ENCODE measurements at places on chromosomes 11 and 22.
A peak's percentile ranks its signal among the peaks of the same experiment; 100 is the strongest.

DNA sequence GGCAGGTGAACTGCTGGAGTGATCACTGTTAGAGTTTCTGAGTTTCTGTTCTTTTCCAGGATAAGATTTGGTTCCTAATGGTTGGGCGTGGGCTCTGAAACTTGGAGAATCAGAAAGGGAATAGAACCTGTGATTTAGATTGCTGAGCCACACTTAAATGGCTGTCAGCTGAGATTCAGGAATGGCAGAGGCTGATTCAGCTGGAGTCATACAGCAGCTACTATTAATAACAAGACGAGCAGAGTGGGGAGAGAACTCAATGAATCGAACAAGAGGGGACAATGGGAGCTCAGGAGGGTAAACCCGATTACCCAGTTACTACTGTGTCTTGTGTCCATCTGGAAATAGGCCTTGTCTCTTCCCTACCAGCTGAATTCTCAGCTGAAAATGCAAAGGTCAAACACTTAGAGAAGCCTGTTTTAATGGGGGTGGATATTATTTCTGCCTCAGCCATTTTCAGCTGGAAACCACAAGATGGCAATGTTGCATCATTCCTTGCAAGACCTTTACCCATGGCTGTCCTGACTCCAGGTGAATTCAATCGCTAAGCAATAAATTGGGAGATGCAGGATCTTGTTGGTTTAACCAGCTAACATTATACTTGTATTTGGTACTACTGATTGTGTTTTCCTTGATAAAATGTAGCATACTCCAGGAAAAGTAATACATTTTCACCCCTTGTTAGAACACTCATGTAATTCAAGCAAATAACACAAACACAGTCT lies 104.5 kb upstream of the RAG2 start:
- DNase-seq: peak; percentile 66

GRCh38 chr22:43862074-43862881 lies at the start of gene SULT4A1:
TSS of gene SULT4A1 (minus strand) at chr22:43862513. CDS start at chr22:43862382, 131 bp downstream.
- DNase-seq: no peak

DNA sequence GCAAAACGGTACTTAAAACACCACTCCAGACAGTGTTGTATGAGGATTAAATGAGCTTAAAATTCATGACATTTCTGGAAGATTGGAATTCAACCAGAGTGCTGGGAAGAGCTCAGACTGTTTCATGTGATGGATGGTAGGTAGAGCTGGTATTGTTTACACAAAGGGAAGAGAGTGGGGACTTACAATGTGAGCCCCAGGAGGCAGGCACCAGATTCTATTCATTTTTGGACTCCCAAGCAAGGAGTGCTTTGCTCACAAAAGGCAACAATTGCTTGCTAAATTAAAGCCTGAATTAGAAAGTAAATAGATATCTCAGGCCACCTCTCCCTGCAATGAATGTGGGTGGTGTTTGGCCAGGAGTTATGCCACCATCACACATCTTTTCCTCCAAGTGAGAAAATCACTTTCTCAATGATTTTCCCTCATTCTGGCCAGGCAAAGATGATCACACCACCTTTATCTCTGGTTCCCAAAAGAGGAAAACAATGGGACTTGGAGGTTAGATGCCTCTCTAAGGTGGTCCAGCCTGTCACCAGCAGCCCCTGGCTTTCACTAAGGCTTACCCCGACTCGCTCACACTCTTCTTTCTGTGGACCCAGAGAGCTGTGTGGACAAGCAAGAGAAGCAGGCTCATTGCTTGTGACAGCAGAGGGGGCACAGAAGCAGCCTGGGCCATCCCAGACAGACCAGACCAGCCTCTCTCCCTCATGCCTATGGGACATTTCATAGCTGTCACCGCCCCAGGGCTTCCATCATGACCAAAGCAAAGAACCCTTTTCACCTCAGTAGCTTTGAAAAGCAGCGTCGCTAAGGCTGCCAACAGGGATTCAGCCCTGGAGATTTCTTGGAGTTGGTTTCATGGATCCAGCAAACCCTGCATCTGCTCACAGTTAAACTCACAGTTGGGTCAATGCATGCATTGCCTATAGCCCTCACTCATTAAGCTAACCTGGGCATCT lies 63.5 kb upstream of the DRD2 start:
- DNase-seq: no peak

DNA sequence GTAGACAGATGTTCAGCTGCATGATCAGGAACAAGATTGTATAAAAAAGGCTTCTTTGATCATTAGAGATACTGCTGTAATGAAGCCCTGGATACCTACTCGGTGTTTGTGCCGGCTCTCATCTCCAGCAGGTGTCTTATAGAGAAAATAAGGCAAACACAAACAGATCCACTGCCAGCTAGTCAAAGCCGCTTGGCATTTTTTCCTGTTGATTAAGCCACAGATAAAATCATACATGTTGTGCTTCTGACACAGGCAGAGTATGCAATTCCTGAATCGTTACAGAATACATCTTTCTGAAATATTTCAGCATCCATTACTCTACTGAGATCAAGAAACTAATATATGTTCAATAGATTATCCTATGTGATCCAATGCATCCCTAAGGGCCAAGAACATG lies 206.9 kb downstream of the CADM1 start:
- no peak for DNase-seq

GRCh38 chr22:28983788-28984441 lies 77.7 kb downstream of the C22orf31 start:
- DNase-seq: no peak

- DNase-seq: no peak
Measured at GRCh38 chr11:2791521-2792380, 92.0 kb upstream of the KCNQ1OT1 start.

DNA sequence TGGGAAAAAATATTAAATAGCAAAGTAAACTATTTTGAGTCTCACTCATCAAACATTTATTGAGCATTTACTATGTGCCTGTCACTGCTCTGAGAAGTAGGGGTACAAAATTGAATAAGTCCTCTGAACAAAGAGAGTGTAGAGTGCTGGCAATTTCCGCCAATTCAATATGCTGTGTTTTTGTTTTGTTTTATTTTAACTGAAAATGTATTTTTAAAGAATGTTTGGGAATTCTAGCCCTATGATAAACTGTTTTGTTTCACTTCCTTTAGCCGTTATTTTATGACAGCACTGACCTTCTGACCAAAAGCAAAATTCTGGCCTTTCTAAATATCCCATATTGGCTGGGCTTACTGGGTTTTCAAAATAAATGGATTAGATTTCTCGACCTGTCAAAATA lies 64.7 kb upstream of the LMO2 start:
- peak; percentile 49 for DNase-seq

- DNase-seq: peak; percentile 97
Measured at GRCh38 chr22:25447686-25448434, 116.6 kb upstream of the GRK3 start.

- no peak for DNase-seq
Measured at GRCh38 chr11:26846227-26846626, 124.4 kb upstream of the SLC5A12 start.

DNA sequence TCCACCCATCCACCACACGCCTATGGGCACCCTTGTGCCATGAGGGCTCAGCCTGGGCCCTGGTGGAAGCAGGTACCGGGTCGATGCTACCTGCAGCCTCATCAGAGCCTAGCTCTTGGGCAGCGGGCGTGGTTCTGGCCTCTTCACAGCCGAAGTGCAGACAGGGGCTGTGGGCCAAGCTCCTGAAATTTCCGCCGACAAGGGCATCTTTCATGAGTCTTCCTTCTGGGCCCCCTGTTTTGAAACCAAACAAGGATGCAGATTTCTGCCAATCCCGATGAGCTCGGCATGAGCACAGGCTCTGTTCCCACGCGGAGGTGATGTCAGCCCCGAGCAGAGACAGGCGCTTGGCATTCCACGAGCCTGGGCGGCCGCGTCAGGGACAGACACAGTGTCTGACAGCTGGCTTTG lies 22.6 kb upstream of the MGAT3 start:
- DNase-seq: peak; percentile 24

- DNase-seq: no peak
Measured at GRCh38 chr22:23681026-23681809, 9.6 kb upstream of the RGL4 start.

GRCh38 chr11:68934321-68934645 lies 30.6 kb downstream of the IGHMBP2 start:
- no peak for DNase-seq

GRCh38 chr11:47948137-47948536 lies 32.2 kb upstream of the PTPRJ start:
- DNase-seq: no peak

- no peak for DNase-seq
Measured at GRCh38 chr11:1630271-1630670, 696 bp downstream of the KRTAP5-5 start.

DNA sequence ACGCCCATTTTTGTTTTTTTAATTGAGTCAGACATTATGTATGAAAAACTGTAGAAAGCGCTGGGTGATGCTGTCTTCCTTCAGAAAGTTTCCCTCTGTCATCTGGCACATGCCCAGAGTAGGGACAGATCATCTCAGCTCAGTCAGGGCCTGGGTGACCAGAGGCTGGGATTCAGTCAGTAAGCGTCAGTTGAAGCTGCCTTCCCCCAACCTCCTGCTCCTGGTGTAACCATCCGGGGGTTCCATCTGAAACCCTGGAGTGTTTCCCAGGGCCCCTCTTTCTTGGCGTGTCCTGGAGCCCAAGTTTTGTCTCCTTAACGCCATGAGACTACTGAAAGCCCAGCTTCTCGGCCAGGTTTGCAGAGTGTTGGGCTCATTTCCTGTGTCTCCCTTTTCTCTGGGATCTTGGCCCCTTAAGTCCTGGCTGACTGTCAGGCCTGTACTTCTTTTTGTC lies 10.7 kb downstream of the PPFIA1 start:
- no peak for DNase-seq

- DNase-seq: peak; percentile 3
Measured at GRCh38 chr11:126139111-126140091, 72.0 kb downstream of the RPUSD4 start.

GRCh38 chr11:129960216-129961214 lies 42.1 kb downstream of the PRDM10 start:
- DNase-seq: peak; percentile 79

DNA sequence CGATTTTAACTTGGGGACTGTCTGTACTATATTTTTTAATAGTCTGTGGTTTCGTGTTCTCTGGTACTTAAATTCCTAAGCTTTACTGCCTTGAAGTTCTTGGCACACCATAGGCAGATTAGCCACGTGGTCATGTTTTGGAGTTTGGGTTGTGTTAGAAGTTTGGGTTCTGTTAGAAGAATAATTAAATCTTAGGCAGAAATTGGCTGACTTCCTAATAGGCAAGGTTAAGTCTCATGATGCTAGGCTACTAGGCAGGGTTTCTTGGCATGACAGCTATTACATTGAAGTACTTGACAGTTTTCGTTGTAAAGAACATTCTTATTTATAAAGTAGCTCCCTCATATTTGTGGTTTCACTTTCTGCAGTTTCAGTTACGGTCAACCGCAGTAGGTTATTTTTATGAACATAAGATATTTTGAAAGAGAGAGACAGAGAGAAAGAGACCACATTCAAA lies 30.0 kb upstream of the MMP7 start:
- peak; percentile 61 for DNase-seq

- peak; percentile 16 for DNase-seq
Measured at GRCh38 chr22:41557401-41558240, 3.2 kb upstream of the CSDC2 start.

- no peak for DNase-seq
Measured at GRCh38 chr11:130771708-130772107, 144.6 kb downstream of the SNX19 start.

- no peak for DNase-seq
Measured at GRCh38 chr11:118915941-118916841, 9.5 kb downstream of the BCL9L start.

DNA sequence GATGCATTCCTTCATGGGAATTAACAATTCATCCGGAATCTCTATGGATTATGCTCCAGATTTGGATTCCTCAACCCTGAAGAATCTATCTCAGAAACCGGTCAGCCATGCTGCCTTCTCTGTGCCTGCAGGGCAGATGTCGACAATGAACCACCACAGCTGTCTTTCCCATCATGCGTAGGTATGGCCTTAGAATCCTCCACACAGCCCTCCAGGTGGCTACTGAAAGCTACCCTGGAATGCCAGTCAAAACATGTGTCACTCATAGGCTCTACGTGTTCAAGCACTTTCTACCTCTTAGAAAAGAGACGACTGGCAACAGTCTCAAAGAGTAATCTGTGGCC lies 19.4 kb downstream of the MAML2 start:
- DNase-seq: no peak

DNA sequence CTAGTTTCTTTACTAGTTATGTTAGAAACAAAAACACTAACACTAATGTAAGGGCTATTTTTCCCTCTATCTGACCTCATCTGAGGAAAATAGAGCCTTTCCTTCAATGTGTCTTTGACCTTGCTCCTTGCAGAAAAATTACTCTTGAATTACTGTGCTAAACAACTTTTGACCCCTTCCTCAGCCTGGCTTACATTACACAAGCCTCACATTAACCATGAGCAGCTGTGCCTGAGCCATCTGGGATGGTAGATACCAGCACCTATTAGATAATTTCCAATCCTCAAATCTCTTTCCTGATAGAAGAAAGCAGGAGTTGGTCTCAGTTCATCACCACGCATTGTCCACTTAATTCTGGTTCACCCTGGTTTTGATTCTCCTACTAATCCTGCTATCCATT lies 134.4 kb upstream of the NCAM1 start:
- DNase-seq: no peak

GRCh38 chr11:68279676-68280075 lies 7.9 kb upstream of the C11orf24 start:
- DNase-seq: no peak

DNA sequence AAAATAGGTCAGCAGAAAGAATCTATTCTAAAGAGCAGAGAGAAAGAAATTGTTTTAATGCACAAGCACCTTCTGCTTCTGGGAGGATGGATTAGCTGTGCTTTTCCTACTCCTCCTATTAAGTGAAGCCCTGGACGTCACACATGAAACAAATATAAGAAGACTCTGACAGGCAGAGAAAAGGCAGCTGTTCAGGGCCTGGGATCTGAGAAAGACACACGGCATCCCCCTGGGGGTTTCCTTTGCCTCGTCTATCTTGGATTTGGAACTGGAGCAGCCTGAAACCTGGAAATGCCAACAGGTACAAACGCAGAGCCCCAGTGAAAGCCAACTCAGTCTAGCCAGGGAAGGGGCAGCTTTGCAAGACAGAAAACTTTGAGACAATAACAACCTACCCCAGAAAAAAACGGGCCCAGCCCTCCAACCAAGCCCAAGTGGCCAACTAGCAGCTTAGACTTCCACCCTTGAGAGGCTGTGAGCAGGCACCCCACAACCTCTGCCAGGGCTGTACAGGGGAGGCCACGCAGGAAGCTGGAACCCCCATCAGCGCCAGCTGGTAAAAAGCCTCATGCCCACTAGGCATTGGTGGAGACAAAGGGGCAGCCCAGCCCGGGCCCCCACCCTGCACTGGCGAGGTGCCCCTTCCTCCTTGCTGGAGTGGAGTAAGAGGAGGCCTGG lies 7.3 kb downstream of the CERK start:
- DNase-seq: no peak

Measured in suppressor macrophage treated with lipopolysaccharide for 4 hours (primary cell).